ENCODE measurements at places on chromosomes 7 and 10.

DNA sequence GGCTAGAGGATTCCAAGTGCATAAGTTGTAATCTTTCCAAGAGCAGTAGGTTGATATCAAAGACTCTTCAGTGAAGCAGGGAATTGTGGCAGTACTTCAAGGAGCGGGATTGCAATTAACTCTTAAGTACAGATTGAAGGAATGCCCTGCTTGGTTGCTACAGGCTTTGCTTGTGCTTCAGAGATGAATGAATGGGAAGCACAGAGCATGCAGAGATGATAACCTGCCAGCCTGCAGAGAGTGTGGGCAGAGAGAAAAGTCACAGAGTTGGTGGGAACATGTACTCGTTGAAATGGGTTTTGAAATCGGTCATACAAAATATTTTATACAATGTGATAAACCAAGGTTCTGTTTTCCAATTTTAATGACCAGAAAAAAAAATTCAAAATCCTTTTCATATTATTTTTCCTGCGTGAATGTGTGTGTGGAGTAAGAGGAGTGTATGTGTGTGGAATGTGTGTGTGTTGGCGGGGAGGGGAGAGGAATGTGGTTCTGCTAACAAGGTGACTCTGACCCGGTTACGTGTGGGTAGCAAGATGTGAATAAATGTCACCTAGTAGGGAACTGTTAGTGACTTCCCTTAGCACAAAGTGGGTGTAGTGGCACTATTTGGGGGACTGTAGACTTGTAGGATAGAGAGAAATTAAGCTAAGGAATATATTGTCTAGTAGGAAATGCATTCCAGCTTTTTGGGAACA, 697.8 kb downstream of the GATA3 start:
- no peaks in the 10 kb centered on the region for H3K36me3 ChIP-seq
- no peaks in the 10 kb centered on the region for H3K4me1 ChIP-seq
- DNase-seq, result no peak
- no peak overlapping the region for H3K4me3 ChIP-seq
- H3K27me3 ChIP-seq, result no peaks in the 10 kb centered on the region

DNA sequence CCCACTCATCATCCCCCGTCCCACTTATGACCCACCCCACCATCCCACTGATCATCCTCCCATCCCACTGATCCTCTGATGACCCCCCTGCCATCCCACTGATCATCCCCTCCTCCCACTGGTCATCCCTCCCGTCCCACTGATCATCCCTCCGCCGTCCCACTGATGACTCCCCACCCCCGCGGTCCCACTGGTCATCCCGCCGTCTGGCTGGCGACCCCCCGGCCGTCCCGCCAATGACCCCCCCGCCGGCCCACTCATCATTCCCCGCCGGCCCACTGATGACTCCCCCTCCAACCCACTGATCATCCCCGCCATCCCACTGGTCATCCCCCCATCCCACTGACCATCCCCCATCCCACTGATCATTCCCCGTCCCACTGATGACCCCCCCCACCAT, 161.1 kb downstream of the GRM8 start:
- no peak for DNase-seq
- no peaks in the 10 kb centered on the region for H3K27me3 ChIP-seq
- H3K36me3 ChIP-seq, result no peaks in the 10 kb centered on the region
- H3K4me3 ChIP-seq, result no peak overlapping the region
- H3K27ac ChIP-seq, result no peak overlapping the region

- no peak overlapping the region for H3K27ac ChIP-seq
- no peak for DNase-seq
- H3K36me3 ChIP-seq, result no peaks in the 10 kb centered on the region
- no peak overlapping the region for H3K4me3 ChIP-seq
Measured at GRCh38 chr7:74604326-74605020, 53.0 kb upstream of the GTF2I start.

- no peaks in the 10 kb centered on the region for H3K4me1 ChIP-seq
- no peak for DNase-seq
- no peaks in the 10 kb centered on the region for H3K36me3 ChIP-seq
- no peak overlapping the region for H3K27ac ChIP-seq
- no peaks in the 10 kb centered on the region for H3K27me3 ChIP-seq
Measured at GRCh38 chr7:11128498-11128897, 154.8 kb downstream of the PHF14 start.

DNA sequence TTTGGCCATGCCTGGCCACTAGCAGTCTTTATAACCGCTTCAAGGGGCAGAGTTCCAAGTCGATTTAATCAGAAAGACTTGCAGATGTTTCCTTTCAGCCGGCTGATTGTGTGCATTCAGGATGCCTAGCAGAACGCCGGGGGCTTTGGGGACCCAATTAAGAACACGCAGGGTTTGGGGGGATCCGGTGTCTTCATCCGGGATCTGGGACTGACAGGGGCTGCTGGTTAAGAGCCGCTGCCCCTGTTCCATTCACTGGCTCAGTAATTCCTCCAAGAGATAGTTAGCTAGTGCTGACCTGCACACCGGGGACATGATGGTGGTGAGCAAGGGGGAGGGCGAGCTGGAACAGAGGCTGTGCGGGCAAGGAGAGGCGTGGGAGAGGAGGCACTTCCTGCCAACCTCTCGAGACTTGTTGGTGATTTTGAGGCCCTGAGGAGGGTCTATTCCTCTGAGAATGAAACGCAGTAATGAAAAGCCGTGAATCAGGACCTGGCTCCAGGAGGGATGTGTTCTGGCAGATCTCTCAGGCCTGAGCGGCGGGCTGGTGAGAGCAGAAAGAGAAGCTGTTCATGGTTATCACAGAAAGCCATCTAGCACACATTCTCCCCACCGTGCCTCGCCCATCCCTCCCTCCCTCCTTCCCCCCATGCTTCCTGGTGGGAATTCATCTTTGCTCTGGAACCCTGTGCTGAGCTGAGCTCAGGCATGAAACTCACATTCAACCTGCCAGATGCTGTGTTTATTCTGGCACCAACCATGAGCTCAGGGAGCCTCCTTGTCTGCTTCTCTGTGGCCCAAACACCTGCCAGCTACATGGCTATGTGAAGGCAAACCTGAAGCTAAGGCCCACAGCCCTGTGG, 152.0 kb downstream of the CCDC3 start:
- no peak overlapping the region for H3K4me3 ChIP-seq
- H3K4me1 ChIP-seq, result peaks cover 14% of the 10 kb centered on the region
- no peaks in the 10 kb centered on the region for H3K36me3 ChIP-seq
- peak overlapping the region; percentile 50 for H3K27ac ChIP-seq
- DNase-seq, result no peak

DNA sequence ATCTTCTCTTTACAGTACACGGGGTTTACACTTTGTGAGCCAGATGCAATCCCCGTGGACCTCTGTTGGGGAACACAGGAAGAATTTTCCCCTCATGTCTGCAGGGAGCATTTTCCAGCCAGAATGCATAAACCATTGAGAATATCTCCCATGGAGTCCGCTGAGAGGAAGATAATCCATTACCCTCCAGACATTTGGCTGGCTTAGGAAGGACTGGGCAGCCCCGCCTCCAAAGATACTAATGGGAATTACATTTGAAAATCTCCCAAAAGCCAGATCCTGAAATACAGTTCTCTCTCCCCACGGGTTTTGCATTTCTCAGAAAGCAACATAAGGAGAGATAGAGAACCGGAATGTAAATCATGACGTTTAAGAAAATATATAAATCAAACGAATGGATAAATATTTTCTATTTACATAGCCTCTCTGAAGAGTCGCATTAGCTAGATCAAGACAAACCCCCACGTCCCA, 53.5 kb downstream of the TRIL start:
- H3K36me3 ChIP-seq, result no peaks in the 10 kb centered on the region
- no peak overlapping the region for H3K27ac ChIP-seq
- H3K27me3 ChIP-seq, result no peaks in the 10 kb centered on the region

- H3K27ac ChIP-seq, result no peak overlapping the region
- no peaks in the 10 kb centered on the region for H3K4me1 ChIP-seq
- H3K4me3 ChIP-seq, result no peak overlapping the region
- no peaks in the 10 kb centered on the region for H3K27me3 ChIP-seq
Measured at GRCh38 chr7:64990216-64990615, 620 bp downstream of the ZNF117 start.

DNA sequence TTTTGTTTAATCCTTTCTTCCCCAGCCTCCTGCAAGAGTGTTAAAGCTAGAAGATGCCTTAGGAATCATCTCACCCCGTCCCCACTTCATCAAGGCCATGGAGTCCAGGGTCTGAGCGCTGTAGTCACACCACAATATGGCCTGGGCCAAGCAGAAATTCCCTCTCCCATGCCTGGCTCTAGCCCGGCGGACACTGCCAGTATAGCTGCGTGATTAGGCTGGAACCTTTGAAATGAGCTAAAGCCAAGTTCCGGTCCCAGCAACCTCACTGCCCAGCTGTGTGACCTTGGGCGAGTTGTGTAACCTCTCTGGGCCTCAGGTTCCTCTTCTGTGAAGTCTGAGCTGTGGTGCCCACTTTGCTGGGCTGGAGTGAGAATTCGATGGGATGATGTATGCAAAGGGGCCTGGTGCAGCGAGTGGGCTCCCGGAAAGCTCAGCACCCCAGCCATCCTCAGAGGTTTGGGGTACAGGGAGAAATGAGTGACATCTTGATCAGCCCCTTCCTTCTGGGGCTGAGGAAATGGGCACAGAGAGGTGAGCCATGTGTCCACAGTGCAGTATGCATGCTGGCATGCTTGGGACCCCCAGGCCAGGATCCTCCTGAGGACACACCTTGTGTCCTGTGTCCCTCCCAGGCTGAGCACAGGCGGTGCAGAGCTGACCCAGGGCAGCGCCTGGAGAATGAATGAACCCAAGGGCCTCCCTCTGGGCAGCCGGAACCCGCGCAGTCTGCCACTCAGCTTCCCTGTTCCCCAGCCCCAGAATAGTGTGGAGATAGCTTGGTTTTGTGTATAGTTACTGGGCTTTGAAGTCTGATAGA, 118.6 kb downstream of the ZMIZ1 start:
- no peak overlapping the region for H3K27ac ChIP-seq
- H3K4me3 ChIP-seq, result no peak overlapping the region
- H3K36me3 ChIP-seq, result peaks cover 17% of the 10 kb centered on the region
- DNase-seq, result no peak

DNA sequence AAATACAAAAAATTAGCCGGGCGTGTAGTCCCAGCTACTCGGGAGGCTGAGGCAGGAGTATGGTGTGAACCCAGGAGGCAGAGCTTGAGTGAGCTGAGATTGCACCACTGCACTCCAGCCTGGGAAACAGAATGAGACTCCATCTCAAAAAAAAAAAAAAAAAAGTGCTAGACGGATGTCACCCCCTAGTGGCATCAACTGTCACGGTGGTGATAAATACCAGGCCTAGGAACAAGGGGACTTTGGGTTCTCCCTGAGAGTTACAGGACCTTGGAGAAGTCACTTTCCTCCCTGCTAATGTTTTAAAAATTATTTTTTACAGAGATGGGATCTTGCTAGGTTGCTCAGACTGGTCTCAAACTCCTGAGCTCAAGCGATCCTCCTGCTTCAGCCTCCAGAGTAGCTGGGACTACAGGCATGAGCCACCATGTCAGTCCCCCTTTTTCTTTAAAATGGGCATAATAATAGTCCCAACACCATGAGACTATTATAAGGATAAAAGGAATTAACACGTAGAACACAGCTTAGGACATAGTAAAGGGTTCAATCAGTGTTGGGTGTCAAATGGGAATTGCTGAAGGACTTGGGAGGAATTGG, 2.6 kb upstream of the TMEM130 start:
- DNase-seq, result no peak
- no peaks in the 10 kb centered on the region for H3K36me3 ChIP-seq
- peaks cover 44% of the 10 kb centered on the region for H3K27me3 ChIP-seq

- peak overlapping the region; percentile 19 for H3K27ac ChIP-seq
- no peak for DNase-seq
- H3K36me3 ChIP-seq, result no peaks in the 10 kb centered on the region
- H3K27me3 ChIP-seq, result no peaks in the 10 kb centered on the region
- no peak overlapping the region for H3K4me3 ChIP-seq
- H3K4me1 ChIP-seq, result peaks cover 14% of the 10 kb centered on the region
Measured at GRCh38 chr10:71984809-71985388, 20.7 kb downstream of the CHST3 start.

DNA sequence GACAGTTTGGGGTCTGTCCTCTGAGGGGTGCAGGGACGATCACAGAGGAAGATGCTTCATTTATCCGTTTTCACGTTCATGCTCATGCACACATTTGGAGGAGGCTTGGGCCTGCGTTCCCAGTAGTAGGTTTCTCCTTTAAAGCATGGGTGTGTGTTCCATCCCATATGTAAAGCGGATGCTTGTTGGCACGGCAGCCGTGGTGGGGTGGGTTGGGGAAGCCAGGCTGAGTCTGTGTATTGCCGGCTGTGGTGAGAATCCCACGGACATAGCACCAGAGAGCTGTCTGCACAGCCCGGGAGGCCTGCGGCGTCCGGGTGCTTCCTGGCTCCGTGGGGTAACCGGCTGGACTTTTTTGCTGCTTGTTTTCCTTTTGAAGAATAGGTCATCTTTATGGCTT, 440 bp downstream of the JAKMIP3 start:
- H3K4me3 ChIP-seq, result no peak overlapping the region
- no peak for DNase-seq
- no peaks in the 10 kb centered on the region for H3K4me1 ChIP-seq
- no peaks in the 10 kb centered on the region for H3K36me3 ChIP-seq
- H3K27ac ChIP-seq, result no peak overlapping the region

DNA sequence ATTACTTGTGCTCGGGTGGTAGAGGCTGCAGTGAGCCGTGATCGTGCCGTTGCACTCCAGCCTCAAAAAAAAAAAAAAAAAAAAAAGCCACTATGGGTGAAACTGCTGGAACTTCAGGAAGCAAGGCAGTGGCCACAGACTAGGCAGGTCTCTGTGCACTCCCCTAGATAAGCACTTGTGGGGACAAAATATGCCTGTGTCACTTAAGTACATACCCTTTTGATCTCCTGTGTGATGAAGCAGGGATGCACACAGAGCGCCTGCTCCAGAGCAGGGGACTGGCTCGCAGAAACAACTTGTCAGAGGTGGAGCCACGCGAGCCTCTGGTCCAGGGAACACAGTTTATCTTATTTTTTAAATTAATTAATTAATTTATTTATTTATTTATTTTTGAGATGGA, 42.9 kb upstream of the PSAP start:
- no peak overlapping the region for H3K4me3 ChIP-seq
- H3K27ac ChIP-seq, result no peak overlapping the region
- DNase-seq, result no peak
- H3K27me3 ChIP-seq, result no peaks in the 10 kb centered on the region
- H3K4me1 ChIP-seq, result peaks cover 13% of the 10 kb centered on the region
- no peaks in the 10 kb centered on the region for H3K36me3 ChIP-seq

- peaks cover 14% of the 10 kb centered on the region for H3K4me1 ChIP-seq
- DNase-seq, result no peak
- no peak overlapping the region for H3K27ac ChIP-seq
- no peaks in the 10 kb centered on the region for H3K36me3 ChIP-seq
- no peaks in the 10 kb centered on the region for H3K27me3 ChIP-seq
- H3K4me3 ChIP-seq, result no peak overlapping the region
Measured at GRCh38 chr7:151420144-151420543, 10.3 kb upstream of the WDR86 start.

DNA sequence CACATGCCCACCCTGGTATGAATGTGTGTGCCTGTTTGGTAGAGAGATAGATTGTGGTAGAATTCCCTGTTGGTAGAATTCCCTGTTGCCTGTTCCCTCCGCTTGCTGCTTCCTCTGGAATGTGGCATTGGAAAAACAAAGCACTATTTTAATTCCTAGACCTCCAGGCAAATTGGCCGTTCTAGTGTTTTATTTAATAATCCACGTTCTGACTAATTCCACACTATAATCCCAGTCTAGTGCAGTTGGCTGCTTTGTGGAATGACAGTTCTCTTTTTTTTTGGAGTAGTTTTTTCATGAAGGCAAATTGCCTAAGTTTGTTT, 2.0 kb downstream of the HECW1 start:
- H3K27ac ChIP-seq, result no peak overlapping the region
- no peak overlapping the region for H3K4me3 ChIP-seq
- H3K36me3 ChIP-seq, result no peaks in the 10 kb centered on the region
- no peak for DNase-seq
- H3K27me3 ChIP-seq, result peaks cover 67% of the 10 kb centered on the region
